ENCODE measurements at places on chromosomes 1 and 21.

DNA sequence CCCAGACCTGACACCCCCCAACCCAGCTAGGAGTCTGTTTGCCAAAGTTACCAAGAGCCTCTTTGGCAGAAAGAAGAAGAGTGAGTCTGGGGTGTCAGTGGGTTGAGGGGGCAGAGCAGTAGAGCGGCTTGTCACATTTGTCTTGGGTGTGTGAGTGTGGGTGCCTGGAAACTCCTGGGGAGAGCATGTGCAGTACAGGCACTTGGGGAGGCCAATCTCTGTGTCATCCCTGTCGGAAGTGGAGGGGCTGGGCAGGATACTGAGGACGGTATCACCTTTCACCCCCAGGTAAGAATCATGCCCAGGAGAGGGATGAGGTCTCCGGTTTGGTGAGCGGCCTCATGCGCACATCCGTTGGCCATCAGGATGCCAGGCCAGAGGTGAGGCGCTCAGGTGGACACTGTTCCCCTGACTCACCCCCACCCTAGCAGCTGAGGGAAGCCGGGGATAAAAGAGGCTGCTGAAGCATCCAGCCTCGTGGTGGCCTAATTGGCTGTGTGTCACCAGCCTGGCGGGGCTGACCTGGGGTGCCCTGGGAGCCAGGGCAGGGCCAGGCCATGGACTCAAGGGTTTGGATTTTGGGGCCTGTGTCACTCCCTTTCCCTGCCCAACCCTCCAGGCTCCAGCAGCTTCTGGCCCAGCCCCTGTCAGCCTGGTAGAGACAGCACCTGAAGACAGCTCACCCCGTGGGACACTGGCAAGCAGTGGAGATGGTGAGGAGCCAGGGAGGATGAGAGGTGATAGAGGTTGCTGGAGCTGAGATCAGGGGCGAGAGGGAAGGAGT, 3.3 kb downstream of the PLK3 start:
- no peak for DNase-seq

GRCh38 chr1:230898144-230898543, 29.8 kb upstream of the C1orf198 start:
- DNase-seq: no peak

- no peak for DNase-seq
Measured at GRCh38 chr21:31983554-31983953, 110.7 kb downstream of the HUNK start.

DNA sequence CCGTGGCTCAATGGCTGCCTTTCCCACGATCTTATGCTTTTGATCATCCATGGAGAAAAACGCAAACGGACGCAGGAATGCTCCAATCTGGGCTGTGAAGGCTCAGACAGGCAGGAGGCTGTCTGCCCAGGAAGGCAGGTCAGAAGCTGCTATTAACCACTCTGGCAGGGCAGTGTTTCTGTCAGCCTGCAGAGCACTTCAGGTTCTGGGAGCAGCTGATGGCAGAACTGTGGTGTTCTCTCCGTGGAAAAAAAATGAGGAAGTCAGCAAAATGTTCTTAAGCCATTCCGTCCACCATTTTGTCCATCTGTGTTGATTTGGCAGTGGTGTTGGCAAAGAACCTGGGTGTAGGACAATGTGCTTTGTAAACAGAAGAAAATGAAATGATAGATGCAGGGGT, 91.7 kb downstream of the SIM2 start:
- DNase-seq: no peak

- no peak for DNase-seq
Measured at GRCh38 chr1:108192581-108192980, 7.6 kb downstream of the SLC25A24 start.

- DNase-seq: no peak
Measured at GRCh38 chr21:45167796-45168222, 93.4 kb downstream of the ADARB1 start.

GRCh38 chr1:32426489-32427255, 32.4 kb upstream of the BSDC1 start:
- no peak for DNase-seq

Measured in left forelimb (tissue), 1 donor.